ENCODE measurements at places on chromosomes 11 and 22.

- no peak for DNase-seq
These were observed 350.1 kb downstream of the GUCY1A2 start for GRCh38 chr11:106668147-106668546.

- DNase-seq, result no peak
These were observed 5.3 kb downstream of the CSF2RB start for GRCh38 chr22:36918586-36919284.

- DNase-seq, result no peak
These were observed 20.9 kb downstream of the ALKBH3 start for GRCh38 chr11:43901551-43901950.

GRCh38 chr11:34601085-34601444 lies 19.8 kb upstream of the EHF start:
- no peak for DNase-seq

GRCh38 chr11:3111919-3112690 lies 53.0 kb downstream of the OSBPL5 start:
- no peak for DNase-seq

- no peak for DNase-seq
These were observed 262.3 kb upstream of the CADM1 start for GRCh38 chr11:115766561-115766960.

GRCh38 chr11:72971192-72971967 lies 157.2 kb downstream of the ATG16L2 start:
- no peak for DNase-seq

DNA sequence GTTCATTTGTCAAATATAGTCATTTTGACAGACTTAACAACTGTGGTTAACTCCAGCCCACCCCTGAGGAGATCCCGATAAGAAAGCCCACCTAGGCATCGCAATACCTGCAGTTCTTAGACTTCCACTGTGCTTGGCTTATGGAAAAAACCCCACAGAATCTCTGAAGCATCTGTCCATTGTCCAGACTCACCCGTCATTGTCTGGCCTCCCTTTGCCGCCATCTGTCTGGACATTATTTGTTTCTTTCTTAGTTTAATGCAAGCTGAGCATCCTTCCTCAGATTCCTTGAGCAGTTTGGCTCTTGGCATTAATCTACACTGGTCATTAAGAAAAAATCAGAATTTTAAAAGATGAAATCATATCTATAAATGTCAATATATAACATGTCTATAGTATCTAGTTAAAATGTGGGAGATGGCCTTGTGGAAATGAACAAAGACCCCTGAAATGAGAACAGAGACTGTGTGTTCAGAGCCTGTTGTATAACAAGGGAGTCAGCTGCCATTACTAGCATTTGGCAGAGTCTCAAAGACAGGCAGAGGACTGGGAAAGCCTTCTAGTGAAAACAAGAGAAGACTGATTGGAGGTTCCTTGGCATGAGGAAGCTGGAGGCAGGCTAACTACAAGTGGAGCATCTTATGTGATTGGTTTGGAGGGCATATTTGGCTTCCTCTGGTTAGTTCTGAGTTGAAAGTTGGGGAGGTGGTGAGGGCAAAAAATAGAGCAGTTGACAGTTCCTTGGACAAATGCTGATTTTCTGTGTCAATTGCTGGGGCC lies 80.4 kb downstream of the SPON1 start:
- DNase-seq, result no peak

DNA sequence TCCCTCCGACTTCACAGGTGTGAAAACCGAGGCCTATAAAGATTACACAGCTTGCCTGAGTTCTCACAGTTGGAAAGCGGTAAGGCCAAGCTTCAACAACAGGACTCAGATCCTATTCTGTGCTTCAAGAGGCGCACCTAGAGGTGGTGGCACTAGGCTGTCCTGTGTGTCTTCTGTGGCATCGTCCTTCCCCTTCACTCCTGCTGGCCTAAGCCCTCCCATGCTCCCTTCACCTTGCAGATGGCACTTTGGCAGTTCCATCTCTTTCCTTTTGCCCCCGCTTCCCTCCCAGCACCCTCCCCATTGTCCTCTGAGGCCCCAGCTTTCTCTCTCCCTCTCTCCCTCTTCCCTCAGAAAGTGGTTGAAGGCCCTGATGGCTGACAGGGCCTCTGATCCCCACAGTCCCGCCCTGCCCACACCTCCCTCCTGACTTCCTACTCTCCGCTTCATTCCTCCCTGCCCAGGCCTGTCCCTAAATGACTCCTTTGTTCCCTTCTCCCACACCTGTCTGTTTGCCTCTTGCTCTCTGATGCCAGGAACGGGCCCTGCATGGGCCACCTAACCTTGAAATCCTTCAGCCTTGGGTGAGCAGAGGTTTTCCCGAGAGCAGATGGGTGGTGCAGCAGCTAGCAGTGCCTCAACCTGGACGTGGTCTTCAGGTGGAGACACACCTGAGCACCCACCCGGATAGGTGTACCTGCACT lies 5.8 kb downstream of the TRIM29 start:
- DNase-seq, result no peak

DNA sequence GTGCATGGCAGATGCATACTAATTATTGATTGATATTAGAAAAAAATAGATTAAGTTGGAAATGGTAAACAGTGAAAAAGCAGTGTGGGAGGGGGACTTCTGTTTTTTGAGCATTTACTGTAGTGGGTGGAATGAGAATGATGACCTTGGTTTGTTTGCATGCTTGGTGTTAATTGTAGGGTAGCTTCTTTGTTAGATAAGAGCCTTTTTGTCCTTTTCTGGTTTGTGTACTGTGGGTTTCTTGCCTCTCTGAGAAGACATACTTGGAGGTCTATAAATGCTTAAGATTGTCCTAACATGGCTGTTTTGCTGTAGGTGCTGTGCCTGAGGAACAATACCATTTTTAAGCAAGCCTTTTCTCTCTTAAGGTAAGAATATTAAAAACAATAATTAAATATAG lies 17.0 kb downstream of the MRPL48 start:
- no peak for DNase-seq

GRCh38 chr11:86287468-86287796 lies 14.6 kb upstream of the HIKESHI start:
- no peak for DNase-seq

Data from DMS 273 treated with DMSO at 0.1 percent for 48 hours (cell line).